ENCODE measurements at places on chromosomes 3 and 15. TPM values are rescaled to one million over a fixed set of nuclear protein-coding genes. Genes with fewer than 3 reads are reported as not detected.

The TNK2 gene
- total RNA-seq, result 58.8 TPM

GRCh38 chr3:170417090-170417489 is 1.6 kb upstream of the CLDN11 start:
- H3K36me3 ChIP-seq, result no peaks in the 10 kb centered on the region
- DNase-seq, result no peak
- peaks cover 14% of the 10 kb centered on the region for H3K4me1 ChIP-seq
- no peak overlapping the region for H3K27ac ChIP-seq

DNA sequence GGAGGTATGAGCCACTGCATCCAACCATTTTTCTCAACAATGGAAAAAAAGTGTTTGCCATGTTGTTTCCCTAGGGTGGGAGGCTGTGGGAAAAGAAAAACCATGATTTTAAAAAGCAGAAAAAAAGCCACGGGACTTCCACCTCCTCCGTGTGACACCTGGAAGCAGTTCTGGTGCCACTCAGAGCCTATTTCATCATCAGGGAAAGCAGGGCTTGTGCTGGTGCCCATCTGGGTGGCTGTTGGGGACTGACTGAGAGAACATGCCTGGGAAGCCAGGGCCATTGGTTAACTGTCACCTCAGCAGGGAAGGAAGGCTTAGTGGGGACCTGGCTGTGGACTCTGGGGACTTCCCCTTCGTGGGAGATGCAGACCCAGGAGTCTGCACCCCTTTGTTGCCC is 7.3 kb downstream of the RNU5B-1 start:
- no peak overlapping the region for H3K27ac ChIP-seq
- H3K4me3 ChIP-seq, result no peak overlapping the region
- DNase-seq, result no peak
- no peaks in the 10 kb centered on the region for H3K4me1 ChIP-seq

GRCh38 chr3:99699841-99700240 is 61.4 kb downstream of the COL8A1 start:
- no peaks in the 10 kb centered on the region for H3K36me3 ChIP-seq
- H3K27ac ChIP-seq, result no peak overlapping the region
- H3K4me1 ChIP-seq, result no peaks in the 10 kb centered on the region
- no peak overlapping the region for H3K4me3 ChIP-seq
- no peak for DNase-seq

The CHRNA5 gene
- total RNA-seq, result 1.2 TPM

DNA sequence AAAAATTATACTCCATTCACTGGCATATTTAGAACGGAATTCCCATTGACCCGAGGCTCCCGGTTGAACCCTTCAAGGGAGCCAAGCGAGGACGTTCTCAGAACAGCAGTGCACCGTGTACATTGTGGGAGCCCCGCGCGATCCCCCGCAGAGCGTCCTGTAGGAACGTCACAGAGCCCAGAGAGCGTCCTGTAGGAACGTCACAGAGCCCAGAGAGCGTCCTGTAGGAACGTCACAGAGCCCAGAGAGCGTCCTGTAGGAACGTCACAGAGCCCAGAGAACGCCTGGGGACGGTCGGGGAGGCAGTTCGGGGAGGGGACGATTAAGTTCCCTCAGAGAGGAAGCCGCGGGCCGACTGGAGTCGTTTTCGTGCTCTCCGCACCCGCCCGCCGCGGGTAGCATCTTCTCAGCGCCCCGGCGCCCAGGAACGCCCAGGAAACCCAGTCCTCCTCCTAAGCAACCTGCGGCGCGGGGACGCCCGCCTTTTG is 506 bp upstream of the ATP1B3 start:
- H3K4me3 ChIP-seq, result peak overlapping the region; percentile 86
- DNase-seq, result peak; percentile 88
- H3K27me3 ChIP-seq, result no peaks in the 10 kb centered on the region
- peak overlapping the region; percentile 99 for H3K27ac ChIP-seq

GRCh38 chr3:61414456-61414855 is 146.9 kb upstream of the PTPRG start:
- H3K27me3 ChIP-seq, result no peaks in the 10 kb centered on the region
- no peak for DNase-seq
- no peaks in the 10 kb centered on the region for H3K4me1 ChIP-seq
- H3K36me3 ChIP-seq, result no peaks in the 10 kb centered on the region

The KNG1 gene
- total RNA-seq, result 0.14 TPM

DNA sequence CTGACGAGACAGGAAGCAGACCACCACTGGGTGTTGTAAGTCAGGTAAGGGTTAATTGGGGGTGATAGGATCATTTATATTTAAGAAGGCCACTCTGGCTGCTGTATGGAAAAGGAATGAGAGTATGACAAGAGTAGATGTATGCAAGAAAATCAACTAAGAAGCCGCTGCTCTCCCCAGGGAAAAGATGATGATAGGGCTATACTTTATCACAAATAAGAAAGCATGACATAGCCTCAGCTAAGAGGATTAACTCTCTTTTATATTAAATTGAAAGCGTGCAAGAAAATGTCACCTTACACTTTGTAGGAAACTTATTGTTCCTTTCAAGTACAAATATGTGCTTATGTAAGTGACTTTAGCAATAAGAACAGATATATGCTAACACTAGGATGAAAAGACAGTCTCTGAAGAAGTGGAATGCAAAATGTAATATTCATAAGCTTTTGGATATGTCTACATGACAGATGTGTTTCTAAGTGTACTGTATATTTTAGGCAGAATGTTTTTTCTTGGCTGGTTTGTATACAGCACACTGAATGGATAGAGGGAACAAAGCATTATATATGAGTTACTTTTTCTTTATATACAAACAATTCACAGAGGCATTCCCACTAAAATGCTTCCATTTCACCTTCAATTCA is 8.7 kb upstream of the NDUFB4 start:
- no peak overlapping the region for H3K27ac ChIP-seq
- H3K4me3 ChIP-seq, result no peak overlapping the region
- DNase-seq, result no peak
- H3K27me3 ChIP-seq, result no peaks in the 10 kb centered on the region

- no peaks in the 10 kb centered on the region for H3K36me3 ChIP-seq
- peaks cover 22% of the 10 kb centered on the region for H3K4me1 ChIP-seq
- peak within 1 kb of the TSS; percentile 66 for H3K27ac ChIP-seq
These were observed at the start of gene CALML4 for GRCh38 chr15:68204776-68205557. Gene CALML4, minus strand, starts transcription at chr15:68205332. Its CDS starts 85 bp downstream, at chr15:68205247.

The WDR48 gene
- total RNA-seq, result 36.7 TPM

DNA sequence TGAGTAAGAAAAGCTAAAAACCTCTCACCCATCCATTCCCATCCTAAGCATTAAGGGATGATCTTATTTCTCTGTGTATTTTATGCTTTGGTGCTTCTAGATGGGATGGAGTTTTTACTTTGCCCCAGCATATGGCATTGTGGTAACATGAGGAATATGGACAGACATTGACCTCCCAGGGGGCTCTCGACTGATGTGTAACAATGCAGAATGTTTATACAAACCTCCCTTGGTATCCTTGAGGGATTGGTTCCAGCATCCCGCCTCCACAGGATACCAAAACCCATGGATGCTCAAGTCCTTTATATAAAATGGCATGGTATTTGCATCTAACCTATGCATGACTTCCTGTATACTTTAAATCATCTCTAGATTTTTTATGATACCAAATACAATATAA is 21.6 kb downstream of the PDIA5 start:
- no peak for DNase-seq
- no peaks in the 10 kb centered on the region for H3K27me3 ChIP-seq

GRCh38 chr3:111936191-111936841 is 42.5 kb upstream of the ABHD10 start:
- no peak overlapping the region for H3K27ac ChIP-seq
- no peak for DNase-seq
- peaks cover 8% of the 10 kb centered on the region for H3K4me1 ChIP-seq
- H3K27me3 ChIP-seq, result no peaks in the 10 kb centered on the region
- H3K36me3 ChIP-seq, result peaks cover 21% of the 10 kb centered on the region

DNA sequence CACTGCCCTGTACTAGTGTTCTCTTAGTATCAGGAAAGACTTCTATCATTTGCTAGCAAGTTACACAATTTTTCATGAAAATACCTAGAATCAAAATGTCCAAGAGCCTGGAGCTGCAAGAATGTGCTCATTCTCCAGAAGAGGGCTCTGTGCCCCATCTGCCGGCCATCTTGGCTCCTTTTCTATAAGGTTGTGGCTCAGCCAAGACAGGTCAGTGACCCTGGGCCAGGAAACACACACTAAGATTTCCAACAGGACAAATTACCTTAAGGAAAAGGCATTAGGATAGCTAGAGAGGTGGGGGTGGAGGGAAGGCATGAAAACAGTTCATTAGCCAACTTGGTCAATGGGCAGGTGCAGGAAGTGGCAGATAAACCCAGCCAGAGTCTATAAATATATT is 20.7 kb downstream of the TIMP4 start:
- DNase-seq, result no peak
- H3K36me3 ChIP-seq, result no peaks in the 10 kb centered on the region
- H3K4me1 ChIP-seq, result peaks cover 12% of the 10 kb centered on the region
- no peak overlapping the region for H3K27ac ChIP-seq

GRCh38 chr3:69819282-69819681 is 80.0 kb downstream of the MITF start:
- H3K4me3 ChIP-seq, result no peak overlapping the region
- no peaks in the 10 kb centered on the region for H3K27me3 ChIP-seq
- DNase-seq, result no peak
- H3K36me3 ChIP-seq, result no peaks in the 10 kb centered on the region
- no peak overlapping the region for H3K27ac ChIP-seq
- no peaks in the 10 kb centered on the region for H3K4me1 ChIP-seq

The BDH1 gene
- total RNA-seq, result 12.5 TPM

- no peak for DNase-seq
- no peak overlapping the region for H3K27ac ChIP-seq
- H3K4me3 ChIP-seq, result no peak overlapping the region
- peaks cover 19% of the 10 kb centered on the region for H3K4me1 ChIP-seq
- H3K36me3 ChIP-seq, result no peaks in the 10 kb centered on the region
These were observed 24.6 kb downstream of the FGD5 start for GRCh38 chr3:14843321-14843720.

DNA sequence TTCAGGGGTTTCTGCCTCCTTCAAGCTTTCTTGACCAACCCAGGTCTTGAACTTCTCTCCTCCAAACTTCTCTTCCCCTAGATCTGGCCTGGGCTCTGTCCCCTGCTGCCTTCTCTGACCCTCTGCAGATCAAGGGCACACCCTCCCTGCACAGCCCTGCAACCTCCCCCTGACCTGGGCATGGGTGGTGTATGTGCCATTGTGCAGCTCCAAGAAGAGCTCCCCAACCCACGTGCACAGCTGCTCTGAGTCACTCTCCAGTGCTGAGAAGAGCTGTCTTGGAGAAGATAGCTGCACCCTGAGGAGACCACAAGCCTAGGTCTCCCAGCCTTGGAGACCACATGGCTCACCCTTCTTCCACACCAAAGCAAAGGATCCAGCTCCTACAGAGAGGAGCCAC is 8.0 kb downstream of the MAN2C1 start:
- no peaks in the 10 kb centered on the region for H3K4me1 ChIP-seq
- no peak for DNase-seq
- H3K4me3 ChIP-seq, result no peak overlapping the region
- H3K36me3 ChIP-seq, result peaks cover 99% of the 10 kb centered on the region
- no peak overlapping the region for H3K27ac ChIP-seq

DNA sequence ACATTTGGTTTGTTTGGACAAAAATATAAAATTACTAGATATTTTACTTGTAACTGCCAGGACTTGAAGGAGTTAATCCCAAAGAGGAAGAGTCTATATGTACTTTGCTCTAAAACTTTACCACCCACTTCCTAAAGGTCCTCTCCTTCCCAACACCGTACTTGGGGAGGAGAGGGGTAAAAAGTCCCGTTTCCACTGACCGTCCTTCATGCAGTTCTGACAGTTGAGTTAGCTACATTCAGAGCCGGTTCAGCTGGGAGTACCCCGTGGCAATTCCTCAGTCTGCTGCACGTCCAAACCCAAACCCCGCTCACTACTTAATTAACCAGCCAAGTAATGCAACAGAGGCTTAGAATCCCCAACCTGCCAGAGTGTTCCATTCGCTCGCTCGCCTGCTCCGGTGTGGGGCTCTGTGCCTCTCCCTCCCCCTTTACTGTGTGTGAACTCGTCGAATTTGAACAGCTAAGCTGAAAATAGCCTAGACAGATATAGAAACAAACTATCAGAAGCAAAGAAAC is 519.7 kb downstream of the FOXP1 start:
- H3K4me1 ChIP-seq, result peaks cover 46% of the 10 kb centered on the region
- H3K36me3 ChIP-seq, result no peaks in the 10 kb centered on the region
- H3K27ac ChIP-seq, result peak overlapping the region; percentile 88
- DNase-seq, result no peak

GRCh38 chr15:69389426-69389825 is 24.7 kb upstream of the KIF23 start:
- H3K4me3 ChIP-seq, result no peak overlapping the region
- H3K4me1 ChIP-seq, result peaks cover 5% of the 10 kb centered on the region
- H3K36me3 ChIP-seq, result no peaks in the 10 kb centered on the region
- no peak overlapping the region for H3K27ac ChIP-seq
- H3K27me3 ChIP-seq, result no peaks in the 10 kb centered on the region

- H3K27ac ChIP-seq, result no peak overlapping the region
- no peak overlapping the region for H3K4me3 ChIP-seq
- peaks cover 73% of the 10 kb centered on the region for H3K36me3 ChIP-seq
- H3K27me3 ChIP-seq, result no peaks in the 10 kb centered on the region
These were observed 10.2 kb downstream of the GTF2A2 start for GRCh38 chr15:59647085-59647484.

DNA sequence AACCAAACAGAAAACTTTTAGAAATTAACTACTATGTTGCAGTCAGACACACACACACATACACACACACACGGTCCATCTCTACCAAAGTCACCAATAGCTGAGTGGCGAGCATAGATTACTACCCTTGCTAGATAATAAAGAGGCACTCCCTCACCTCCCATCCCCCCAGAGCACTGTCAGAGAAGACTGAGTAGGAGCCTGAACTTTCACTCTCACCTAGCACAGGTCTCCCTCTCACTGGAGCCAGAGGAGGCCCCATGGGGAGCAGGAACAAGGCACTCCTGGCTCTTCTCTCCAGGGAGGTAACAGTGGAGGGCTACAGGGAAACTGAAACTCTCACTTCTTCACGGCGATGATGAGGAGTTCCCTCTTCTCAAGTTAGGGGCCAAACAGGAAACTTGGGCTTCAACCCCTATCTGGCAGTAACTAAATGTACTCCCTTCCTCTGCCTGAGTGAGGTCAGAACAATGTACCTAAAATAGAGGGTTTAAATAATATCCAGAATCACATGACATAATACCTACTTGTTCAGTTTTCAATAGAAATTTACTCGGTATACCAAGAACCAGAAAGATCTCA is 975.3 kb upstream of the GBE1 start:
- H3K36me3 ChIP-seq, result no peaks in the 10 kb centered on the region
- H3K27me3 ChIP-seq, result no peaks in the 10 kb centered on the region
- H3K4me1 ChIP-seq, result no peaks in the 10 kb centered on the region
- no peak overlapping the region for H3K4me3 ChIP-seq

DNA sequence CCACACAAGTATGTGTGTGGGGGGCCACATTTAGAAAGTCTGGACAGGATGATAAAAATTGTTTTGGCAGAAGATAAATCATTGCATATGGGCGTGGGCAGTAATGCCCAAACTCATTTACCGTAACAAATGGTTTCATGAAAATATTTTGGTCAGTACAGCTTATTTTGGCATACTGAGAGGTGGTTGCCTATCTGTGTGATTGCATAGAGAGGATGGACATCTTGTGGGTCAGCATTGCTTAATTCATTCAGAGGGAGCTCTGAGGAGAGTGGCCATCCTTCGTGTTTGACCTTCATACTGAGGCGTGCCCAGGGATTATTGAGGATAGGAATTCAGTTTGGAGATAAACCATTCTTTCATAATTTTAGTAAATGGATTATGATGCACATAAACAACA is 162.5 kb downstream of the GAP43 start:
- peaks cover 7% of the 10 kb centered on the region for H3K4me1 ChIP-seq
- H3K4me3 ChIP-seq, result no peak overlapping the region
- H3K27ac ChIP-seq, result no peak overlapping the region
- H3K27me3 ChIP-seq, result no peaks in the 10 kb centered on the region
- H3K36me3 ChIP-seq, result no peaks in the 10 kb centered on the region
- DNase-seq, result no peak

GRCh38 chr3:60856257-60857046 is 394.8 kb downstream of the FHIT start:
- no peak for DNase-seq
- no peaks in the 10 kb centered on the region for H3K4me1 ChIP-seq
- no peaks in the 10 kb centered on the region for H3K27me3 ChIP-seq

The PLA2G4D gene
- total RNA-seq, result not detected
